ENCODE measurements at places on chromosomes 4 and X. TPM values are rescaled to one million over a fixed set of nuclear protein-coding genes. Genes with fewer than 3 reads are reported as not detected.

Gene ZNF157
- not detected for total RNA-seq

Gene SLC4A4
- total RNA-seq: 2.8 TPM

Gene TMEM156
- total RNA-seq: 24.9 TPM

Gene PRKG2
- 1.1 TPM for total RNA-seq

Gene TXLNG
- 15.6 TPM for total RNA-seq

Gene SMIM10
- 0.17 TPM for total RNA-seq
